ENCODE measurements at places on chromosomes 2 and 18.

- DNase-seq, result no peak
Measured at GRCh38 chr2:67974559-67975430, 88.0 kb downstream of the C1D start.

DNA sequence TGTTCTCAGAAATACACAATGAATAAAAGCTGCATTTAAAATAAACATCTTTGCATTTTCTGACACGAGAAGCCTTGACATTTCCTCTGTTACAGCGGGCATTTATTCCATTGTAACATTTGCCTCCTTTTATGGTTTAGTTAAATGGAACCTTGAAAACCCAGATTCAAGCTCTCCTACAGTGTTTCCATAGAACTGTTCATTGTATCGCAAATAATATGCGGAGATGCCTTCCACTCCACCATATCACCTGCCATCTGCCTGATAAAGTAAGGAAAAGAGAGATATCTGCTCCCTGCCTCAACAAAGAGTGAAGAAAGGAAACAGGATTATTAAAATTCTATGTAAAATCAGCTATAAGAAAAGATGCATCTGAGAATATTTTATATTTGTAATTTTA is 69.8 kb downstream of the CDH19 start:
- no peak for DNase-seq

- no peak for DNase-seq
Measured at GRCh38 chr2:67641312-67642045, 244.3 kb downstream of the ETAA1 start.

DNA sequence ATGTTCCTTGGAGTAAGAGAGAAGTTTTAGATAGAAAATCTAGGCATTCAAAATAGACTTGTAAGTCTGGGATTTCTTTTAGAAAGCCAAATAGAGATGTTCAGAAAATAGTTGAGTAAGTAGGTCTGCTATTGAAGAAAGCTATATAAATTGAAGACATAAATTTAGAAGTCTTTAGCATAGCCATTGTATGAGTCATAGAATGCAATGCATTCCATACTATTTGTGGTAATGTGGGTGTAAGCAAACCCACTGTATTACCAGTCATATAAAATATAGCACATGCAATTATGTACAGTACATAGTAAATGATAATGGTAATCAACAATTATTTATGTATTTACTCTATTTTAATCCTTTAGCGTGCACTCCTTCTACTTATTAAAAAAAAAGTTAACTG is 14.1 kb downstream of the MC4R start:
- no peak for DNase-seq

DNA sequence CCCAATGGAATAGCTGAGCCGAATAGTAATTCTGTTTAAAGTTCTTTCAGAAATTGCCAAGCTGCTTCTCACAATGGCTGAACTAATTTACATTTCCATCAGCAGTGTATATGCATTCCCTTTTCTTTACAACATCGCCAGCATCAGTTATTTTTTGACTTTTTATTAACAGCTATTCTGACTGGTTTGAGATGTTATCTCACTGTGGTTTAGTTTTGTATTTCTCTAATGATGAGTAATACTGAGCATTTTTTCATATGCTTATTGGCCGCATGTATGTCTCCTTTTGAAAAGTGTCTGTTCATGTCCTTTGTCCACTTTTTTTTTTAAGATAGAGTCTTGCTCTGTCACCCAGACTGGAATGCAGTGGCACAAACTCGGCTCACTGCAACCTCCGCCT is 100.7 kb downstream of the C2orf74 start:
- no peak for DNase-seq

GRCh38 chr2:120659275-120659977 is 76.2 kb upstream of the GLI2 start:
- no peak for DNase-seq

GRCh38 chr2:168613551-168613950 is 157.5 kb downstream of the CERS6 start:
- no peak for DNase-seq

DNA sequence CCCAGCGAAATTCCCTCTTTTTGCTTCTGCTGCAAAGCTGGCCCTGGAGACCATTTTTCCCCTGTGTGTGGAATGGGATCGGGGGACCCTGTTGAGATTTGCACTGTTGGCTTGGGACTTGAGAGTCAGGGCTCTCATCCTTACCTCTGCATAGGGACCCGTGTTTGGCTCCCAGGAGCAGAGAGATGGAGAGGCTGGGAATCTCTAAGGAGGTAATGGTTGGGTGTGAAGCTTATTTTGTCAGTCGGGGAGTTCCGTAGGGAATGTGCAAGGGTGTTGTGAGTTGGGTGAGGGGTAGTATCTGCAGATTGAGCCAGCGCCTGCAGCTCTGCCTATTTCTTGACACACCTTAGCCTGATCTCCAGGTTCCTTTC is 4.5 kb downstream of the GATA6 start:
- DNase-seq, result no peak

DNA sequence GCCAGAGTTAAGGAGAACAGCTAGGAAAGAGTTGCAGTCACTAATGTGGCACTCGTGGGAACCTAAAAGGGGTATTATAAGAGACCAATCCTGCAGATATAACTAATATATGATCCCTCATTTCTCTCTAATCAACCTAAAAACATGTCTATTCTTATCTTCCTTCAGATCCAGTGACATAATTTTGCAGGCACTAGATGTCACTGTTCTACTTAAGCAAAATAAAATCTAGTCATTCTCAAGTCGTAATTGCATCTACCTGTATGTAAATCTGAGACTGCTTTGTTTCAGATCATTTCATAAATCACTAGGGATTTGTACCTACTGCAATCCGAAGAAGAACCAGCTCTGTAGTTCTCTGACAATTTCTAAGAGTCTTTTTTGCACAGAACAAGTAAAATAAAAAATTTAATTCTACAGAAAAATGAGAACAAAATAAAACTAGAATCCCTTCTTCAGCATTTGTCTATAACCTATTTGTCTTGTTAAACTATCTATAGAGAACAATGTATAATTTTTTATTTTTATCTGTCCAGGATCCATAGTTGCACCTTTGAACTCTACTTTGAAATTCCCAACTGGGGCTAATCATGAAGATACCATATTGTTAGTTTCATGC is 56.5 kb upstream of the ERBB4 start:
- DNase-seq, result no peak

DNA sequence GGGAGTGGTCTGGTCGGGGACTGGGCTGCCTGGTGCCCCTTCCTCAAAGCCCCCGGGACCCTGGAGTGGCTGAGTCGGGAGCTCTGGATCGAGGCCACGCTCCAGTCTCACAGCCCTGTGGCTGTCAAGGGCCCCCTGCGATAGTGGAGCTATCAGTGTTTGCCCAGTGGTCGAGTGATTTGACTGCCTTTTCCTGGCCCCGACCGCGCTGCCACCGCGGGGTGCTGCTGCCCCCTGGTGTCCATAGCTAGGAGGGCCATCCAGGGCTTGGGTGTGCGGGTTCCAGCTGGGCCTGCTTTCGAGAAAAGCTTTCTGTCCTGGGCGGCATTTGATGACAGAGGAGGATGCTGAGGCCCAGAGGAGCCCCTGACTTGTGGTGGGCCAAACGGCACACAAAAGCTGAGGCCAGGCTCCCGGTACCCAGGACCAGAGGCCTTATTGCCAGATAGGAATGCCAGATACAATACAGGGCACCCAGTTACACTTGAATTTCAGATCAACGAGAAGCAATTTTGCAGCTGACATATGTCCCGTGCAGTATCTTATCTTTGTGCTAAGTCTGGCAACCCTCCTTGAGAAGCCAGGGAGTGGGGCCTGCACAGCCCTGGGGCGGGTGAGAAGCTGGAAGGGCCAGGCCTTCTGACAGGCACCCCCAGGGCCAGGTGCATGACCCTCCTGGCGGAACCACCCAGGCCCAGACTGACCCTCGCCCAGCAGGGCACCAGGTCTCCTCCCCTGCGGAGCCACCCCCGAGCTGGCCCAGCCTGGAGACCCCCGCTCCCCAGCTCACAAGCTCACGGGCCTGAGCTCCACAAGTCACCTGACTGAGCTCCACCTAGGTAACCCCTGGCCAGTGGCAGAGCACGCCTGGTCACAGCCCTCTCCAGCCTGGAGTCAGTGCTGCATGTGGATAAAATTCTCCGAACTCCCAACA is 13.0 kb downstream of the ODC1 start:
- peak; percentile 69 for DNase-seq

- no peak for DNase-seq
Measured at GRCh38 chr18:5998166-5998881, 103.0 kb upstream of the TMEM200C start.

DNA sequence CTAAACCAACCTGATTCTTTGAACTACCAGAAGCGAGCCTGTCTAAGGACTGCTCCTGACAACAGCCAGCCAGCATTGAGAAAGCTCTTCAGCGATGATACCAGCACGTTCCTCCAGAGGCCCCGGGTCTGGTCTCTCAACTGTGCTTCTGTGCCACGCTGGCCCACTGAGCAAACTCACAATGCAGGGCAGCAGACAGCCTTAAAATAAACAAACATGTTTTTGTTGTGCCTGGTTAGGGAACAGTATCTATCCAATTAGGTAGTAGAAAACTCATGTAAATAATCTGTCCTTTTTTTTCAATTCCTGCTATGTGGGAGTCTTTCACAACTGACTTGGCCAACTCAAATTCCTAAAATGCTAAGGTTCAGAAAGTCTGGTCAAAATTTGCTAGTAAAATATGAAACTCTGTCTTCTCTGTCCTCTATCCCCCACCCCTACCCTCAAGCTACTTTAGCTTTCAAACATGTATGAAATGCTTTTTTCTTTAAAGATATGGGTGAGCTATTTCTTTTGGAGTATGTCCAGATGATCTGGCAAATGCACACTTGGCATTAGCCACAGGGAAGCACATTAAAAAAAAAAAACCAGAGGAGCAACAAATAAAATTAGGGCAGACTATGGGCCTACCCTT is 21.4 kb upstream of the EML4 start:
- no peak for DNase-seq

- DNase-seq, result no peak
Measured at GRCh38 chr2:237218756-237219155, 133.1 kb downstream of the COPS8 start.

GRCh38 chr18:48702346-48703027 is 163.7 kb downstream of the CTIF start:
- DNase-seq, result no peak

GRCh38 chr2:190158798-190159434 is 96.4 kb upstream of the MSTN start:
- DNase-seq, result no peak

- DNase-seq, result no peak
Measured at GRCh38 chr2:233972941-233973575, 55.9 kb downstream of the TRPM8 start.

DNA sequence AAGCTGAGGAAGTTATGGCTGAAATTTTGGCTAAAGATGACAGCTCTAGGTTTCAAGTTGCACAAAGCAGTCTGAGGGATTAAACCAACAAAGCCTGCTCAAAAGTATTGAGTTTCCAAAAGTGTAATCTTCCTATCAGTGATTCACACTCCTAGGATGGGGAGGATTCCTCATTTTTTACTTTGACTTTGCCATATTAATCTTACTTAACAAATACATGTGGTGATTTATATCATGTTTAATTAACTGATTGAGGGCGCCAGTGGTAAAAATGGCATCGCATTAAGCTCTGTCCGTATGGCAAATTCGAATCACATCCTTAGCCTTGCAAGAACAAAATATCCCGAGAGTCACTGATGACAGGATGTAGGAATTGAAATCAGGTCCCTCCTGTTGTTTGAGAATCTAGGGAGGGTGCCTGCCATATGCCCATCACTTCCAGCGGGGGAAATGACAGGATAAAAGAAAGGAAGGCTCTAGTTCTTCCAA is 78.1 kb upstream of the ETAA1 start:
- DNase-seq, result no peak

DNA sequence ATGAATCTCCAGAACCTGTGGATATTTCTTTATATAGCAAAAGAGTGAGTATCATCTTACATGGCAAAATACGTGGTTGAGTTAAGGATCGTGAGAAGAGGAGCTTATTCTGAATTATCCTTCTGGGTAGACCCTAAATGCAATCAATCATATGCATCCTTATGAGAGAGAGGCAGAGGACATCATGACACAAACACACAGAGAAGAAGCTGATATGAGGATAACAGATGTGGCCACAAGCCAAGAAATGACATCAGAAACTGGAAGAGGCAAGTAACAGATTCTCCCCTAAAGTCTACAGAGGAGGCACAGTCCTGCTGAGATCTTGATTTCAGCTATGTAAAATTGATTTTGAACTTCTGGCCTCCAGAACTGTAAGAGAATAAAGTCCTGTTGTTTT is 730.2 kb upstream of the ZNF804A start:
- DNase-seq, result no peak

- no peak for DNase-seq
Measured at GRCh38 chr2:64808754-64809153, 155.0 kb upstream of the SERTAD2 start.

- DNase-seq, result no peak
Measured at GRCh38 chr2:85988914-85989270, 100.1 kb upstream of the ST3GAL5 start.

DNA sequence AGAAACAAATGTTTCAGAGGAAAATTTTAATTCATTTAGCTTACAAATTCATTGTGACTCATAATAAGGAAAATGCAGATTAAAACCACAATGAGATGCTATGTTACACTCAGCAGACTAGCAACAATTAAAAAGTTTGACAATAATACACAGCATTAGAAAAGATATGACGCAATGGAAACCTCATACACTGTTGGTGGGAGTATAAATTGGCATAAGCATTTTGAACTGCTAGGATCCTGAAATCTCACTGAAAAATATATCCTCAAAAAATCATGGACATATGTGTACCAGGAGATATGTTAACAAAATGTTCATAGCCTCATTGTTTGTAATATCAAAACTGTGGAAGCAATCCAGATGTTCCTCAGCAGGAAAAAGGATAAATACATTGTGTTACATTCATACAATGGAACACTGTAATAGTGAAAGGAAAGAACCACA is 13.7 kb downstream of the CALCRL start:
- DNase-seq, result no peak
